Right ventricle myocardium inferior (tissue), 1 donor: ENCODE measurements at places on chromosomes 11 and 22. TPM values are rescaled to one million over a fixed set of nuclear protein-coding genes. Genes with fewer than 3 reads are reported as not detected.
A peak's percentile ranks its signal among the peaks of the same experiment; 100 is the strongest.

DNA sequence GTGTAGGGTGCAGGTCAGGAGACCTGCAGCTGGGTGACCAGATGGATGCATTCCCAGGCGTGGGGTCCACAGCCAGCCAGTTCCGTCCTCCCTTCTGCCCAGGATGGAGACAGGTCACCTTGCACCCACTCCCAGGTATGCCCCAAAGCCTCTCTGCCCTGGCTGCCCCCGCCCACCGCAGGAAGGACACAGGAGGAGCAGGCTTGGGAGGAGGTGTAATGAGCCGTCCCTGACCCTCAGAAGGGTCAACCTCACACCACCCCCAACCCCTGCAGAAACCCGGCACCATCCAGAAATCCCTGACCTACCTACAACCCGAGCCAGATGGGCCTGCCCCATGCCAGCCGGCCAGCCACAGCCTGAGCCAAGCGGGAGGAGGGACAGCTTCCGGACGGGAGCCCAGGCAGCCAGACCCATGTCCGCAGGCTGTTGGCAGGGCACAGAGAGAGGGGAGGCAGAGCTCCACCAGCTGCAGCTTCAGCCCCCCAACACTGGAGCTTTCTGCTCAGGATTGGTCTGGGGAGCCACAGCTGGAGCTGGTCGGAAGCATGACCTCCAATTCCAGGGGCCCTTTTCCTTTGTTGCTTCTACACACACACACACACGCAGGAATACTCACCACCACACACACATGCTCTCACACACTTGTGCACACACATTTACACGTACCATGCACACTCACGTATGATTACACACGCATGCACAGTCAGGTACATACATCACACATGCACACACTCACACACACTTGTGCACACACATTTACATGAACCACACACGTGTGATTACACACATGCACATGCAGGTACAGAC lies 5.3 kb downstream of the IFITM10 start:
- DNase-seq, result peak; percentile 50

DNA sequence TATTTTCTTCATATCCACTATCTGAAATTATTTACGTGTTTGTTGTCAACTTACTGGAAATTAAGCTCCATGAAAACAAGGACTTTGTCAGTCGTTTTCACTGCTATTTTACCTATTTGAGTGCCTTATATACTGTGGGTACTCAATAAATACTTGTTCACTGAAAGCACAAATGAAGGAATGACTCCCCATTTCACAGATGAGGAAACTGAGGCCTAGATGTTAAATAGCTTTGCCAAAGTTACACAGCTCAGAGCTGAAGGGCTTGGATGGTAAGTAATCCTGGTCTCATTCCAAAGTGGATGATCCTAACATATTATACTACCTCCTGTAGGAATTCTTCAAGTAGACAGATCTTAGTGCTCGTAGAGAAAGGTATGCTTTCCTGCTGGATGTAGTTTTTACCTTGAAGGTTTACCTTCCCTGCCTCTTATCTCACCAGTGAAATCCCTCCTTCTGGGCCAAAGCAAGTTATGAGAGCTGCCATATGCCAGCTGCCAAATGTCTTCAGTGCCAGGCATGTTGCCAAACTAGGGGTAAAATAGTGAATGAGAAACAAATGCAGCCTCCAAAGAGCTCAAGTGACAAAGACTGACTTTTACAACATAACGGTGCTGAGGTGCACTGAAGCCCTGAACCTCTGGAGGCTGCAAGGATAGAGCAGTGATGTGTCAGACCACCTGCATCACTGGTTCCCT lies 129.7 kb downstream of the TRIM44 start:
- no peak for DNase-seq

DNA sequence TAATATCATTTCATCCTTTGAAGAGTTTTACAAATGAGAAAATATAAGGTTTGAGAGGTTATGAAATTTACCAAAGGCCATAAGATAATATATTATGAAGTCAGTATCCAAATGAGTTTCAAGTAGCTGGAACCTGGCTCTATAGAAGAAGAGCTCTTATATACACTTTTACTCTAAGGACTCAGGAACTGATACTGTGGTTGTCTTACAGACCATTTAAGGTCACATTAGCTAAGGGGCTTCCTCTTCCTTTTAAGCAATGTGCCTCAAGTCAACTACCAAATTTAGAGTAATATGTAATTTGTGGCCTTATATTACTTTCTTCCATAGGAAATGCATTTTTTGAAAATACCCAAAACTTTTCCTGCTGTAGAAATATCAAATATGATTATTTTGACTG lies 369.3 kb downstream of the DLG2 start:
- no peak for DNase-seq

Gene SLC25A22
- 2.6 TPM for total RNA-seq

Gene MUC6
- not detected for total RNA-seq

Gene PPP1CA
- 112 TPM for total RNA-seq

GRCh38 chr11:95821640-95822039 lies 31.3 kb downstream of the CEP57 start:
- DNase-seq, result no peak

- DNase-seq, result no peak
Measured at GRCh38 chr11:6458352-6459098, 15.2 kb downstream of the TRIM3 start.

- no peak for DNase-seq
Measured at GRCh38 chr11:112997857-112998466, 36.7 kb downstream of the NCAM1 start.

Gene ART5
- 2.5 TPM for total RNA-seq

Gene BTG4
- not detected for total RNA-seq

Gene OR8G1
- total RNA-seq, result not detected

Gene TALDO1
- 102 TPM for total RNA-seq

- DNase-seq, result no peak
Measured at GRCh38 chr11:11995601-11996000, 12.8 kb downstream of the DKK3 start.
